Ecto neural progenitor cell (in vitro differentiated cells): ENCODE measurements at places on chromosomes 2 and 18.

GRCh38 chr2:128681507-128681906, 362.8 kb upstream of the HS6ST1 start:
- DNase-seq = no peak

- DNase-seq = no peak
Observed at GRCh38 chr2:242053921-242054320, 184.4 kb downstream of the RTP5 start.

DNA sequence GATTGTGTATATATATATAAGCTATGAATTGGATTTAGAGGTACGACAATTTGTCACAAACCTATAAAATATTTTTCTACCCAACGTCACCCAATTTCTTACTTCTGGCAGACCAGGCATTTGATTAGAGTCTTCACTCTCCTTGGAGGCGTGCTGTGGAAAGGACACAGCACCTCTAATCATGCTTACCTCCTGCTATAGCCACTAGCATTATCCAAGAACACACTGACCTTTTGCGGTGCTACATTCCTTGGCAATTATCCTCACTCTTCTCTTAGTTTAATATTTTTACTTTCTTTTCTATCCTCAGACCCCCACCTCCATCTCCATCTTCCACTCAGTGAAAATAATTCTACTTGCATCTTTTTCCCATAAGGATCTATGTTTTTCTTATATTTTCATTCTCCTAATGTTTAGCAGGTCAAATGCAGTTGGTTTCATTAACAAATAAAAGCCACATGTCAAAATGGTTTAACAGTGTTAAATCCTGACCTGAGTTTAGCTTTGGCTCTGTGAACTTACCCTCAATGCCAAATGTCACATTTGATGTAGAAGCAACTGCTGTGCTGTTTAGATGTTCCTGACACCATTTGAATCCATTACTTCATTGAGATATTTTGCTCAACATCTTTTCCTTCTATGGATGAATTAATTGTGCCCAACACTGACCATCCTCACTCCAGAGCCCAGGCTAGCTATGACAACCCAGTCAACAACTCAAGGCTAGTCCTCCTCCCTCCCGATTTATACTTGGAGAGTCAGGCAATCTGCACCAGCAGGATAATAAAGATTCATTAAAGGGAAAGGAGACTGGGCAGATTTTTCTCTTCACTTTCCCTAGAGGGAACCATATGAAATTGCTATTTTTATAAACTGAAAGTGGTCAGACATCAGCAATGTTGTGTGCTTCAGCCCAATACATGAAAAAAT, 240.5 kb downstream of the MREG start:
- no peak for DNase-seq

DNA sequence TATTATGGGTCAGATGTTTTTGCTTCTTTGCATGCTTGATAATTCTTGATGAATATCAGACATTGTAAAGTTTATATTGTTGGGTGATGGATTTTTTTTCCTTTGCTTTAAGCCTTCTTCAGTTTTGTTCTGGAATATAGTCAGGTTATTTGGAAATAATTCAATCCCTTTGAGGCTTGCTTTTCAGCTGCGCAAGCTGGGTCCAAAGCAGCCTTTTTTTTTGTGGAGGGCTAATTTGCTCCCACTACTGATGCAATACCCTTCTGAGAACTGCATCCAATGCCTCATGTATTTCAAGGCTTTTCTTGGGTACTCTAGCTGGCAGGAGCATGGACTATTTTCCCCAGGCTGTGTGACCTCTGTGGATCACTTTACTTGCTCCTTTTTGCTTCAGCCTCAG, 245.9 kb downstream of the AGPS start:
- DNase-seq = no peak

- DNase-seq = peak; percentile 70
Observed at GRCh38 chr2:47069628-47070154, 85.4 kb downstream of the STPG4 start.

GRCh38 chr2:85743304-85743978, 10.3 kb upstream of the ATOH8 start:
- DNase-seq = no peak

GRCh38 chr2:233761040-233761769, 1.1 kb downstream of the UGT1A1 start:
- DNase-seq = no peak

GRCh38 chr2:15189216-15189615, 371.9 kb downstream of the NBAS start:
- no peak for DNase-seq

- DNase-seq = no peak
Observed at GRCh38 chr18:77750006-77750405, 500.4 kb downstream of the GALR1 start.

- DNase-seq = no peak
Observed at GRCh38 chr2:217479566-217479965, 523.2 kb downstream of the TNS1 start.

GRCh38 chr2:147910990-147911473, 66.2 kb downstream of the ACVR2A start:
- no peak for DNase-seq

GRCh38 chr2:202426751-202427150, 50.6 kb downstream of the BMPR2 start:
- no peak for DNase-seq

DNA sequence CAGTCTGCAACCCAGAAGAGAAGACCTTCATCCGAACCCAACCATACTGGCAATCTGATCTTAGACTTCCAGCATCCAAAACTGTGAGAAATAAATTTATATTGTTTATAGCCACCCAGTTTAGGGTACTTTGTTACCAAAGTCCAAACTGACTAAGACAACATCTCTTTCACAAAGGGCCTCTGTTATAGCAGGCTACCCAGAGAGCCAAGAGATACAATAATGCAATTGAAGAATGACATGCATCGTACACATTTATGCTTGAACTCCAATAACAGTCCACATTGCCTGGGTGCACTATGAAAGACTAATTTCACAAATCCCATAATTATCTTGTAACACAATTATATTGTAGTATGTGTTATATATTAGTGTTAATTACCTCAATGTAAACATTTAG, 39.1 kb upstream of the ANKRD44 start:
- DNase-seq = no peak

DNA sequence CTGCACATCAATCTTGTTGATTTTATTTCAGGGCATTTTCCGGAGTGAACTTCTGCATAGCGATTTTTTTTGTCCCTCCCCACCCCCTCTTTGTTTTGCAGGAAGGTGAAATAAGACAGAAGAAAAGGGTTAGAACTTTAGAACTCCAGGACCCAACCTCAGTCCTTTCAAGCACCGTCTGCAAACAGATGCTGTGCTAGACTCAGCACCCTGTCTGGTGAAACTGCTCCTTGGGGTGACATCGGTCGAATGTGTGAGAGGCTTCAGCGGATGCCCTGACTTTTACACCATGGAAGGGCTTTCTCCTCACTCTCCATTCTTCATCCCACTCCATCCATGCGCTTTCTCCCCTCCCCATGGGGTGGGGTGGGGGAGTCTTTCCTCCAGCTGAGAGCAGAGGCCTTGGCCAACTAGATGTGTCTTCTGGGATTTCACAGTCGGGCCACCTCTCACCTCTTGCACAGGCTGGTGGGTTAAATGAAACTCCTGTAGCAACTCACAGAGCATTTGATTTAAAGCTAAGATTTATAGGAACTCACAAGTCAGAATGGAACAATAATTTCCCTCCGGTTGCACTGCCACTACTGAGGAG, 43.3 kb upstream of the EDAR start:
- DNase-seq = no peak

DNA sequence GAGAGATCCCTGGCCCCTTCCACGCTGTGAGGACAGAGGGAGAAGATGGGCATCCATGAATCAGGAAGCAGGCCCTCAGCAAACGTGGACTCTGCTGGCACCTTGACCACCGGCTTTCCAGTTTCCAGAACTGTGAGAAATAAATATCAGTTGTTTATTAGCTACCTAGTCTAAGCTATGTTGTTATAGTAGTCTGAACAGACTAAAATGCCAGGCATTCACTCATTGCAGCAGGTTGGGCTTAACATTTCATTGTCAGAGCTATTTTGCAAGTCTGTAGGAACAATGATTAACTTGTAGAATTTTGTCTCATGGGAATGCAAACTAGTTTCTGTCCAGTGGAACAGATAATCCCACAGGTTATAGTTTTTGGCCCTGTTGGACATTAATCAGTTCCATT, 24.8 kb upstream of the TBC1D8 start:
- no peak for DNase-seq
